T-helper 17 cell (primary cell): ENCODE measurements at places on chromosomes 16 and 17. TPM values are rescaled to one million over a fixed set of nuclear protein-coding genes. Genes with fewer than 3 reads are reported as not detected.

LGALS3BP gene
- total RNA-seq, result 45.2 TPM

GRCh38 chr16:50403491-50403890, 34.7 kb upstream of the BRD7 start:
- DNase-seq, result no peak

DNA sequence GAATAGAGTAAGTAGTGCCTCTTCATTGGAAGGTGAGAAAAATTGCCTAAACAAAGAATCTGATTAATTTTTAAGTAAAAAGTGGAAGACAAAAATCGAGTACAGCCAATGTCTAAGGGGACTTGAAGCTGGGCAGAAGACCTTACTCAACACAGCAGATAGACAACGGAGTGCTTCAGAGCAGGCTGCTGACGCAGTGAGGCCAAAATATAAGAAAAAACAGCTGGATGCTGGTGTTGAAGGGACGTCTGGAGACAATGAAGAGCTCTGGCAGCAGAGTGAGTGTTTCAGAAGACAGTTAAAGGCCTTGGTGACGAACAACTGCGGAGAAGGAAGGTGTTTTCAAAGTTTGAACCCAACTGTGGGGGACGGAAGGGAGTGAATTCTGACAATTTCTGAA, 169.8 kb downstream of the MRTFB start:
- DNase-seq, result no peak

DNA sequence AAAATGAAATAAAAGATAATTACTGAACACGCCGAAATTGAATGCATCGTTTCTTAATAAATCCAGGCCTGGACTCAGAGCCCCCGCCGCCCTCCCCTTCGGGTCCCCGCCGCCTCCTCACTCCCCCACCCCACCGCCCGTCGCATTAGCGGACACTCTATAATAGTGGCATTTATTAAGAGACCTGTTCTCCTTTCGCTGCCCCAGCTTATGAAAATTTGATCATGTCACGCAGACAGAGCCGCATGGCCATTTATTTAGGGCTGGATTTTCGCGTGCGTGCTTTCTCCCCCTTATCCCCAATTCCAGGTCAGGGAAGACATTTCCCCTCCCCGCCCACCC, 6.3 kb upstream of the HOXB2 start:
- DNase-seq, result no peak
